ENCODE measurements at places on chromosomes 12 and 14. TPM values are rescaled to one million over a fixed set of nuclear protein-coding genes. Genes with fewer than 3 reads are reported as not detected.

GRCh38 chr14:74203639-74204038, 35.6 kb upstream of the VSX2 start:
- H3K4me1 ChIP-seq, result no peaks in the 10 kb centered on the region
- H3K36me3 ChIP-seq, result peaks cover 3% of the 10 kb centered on the region
- DNase-seq, result no peak

- H3K27ac ChIP-seq, result no peak overlapping the region
- no peak overlapping the region for H3K4me3 ChIP-seq
- H3K36me3 ChIP-seq, result no peaks in the 10 kb centered on the region
- H3K4me1 ChIP-seq, result no peaks in the 10 kb centered on the region
- no peak for DNase-seq
- no peaks in the 10 kb centered on the region for H3K27me3 ChIP-seq
Measured at GRCh38 chr12:101001669-101002068, 207.1 kb downstream of the ANO4 start.

DNA sequence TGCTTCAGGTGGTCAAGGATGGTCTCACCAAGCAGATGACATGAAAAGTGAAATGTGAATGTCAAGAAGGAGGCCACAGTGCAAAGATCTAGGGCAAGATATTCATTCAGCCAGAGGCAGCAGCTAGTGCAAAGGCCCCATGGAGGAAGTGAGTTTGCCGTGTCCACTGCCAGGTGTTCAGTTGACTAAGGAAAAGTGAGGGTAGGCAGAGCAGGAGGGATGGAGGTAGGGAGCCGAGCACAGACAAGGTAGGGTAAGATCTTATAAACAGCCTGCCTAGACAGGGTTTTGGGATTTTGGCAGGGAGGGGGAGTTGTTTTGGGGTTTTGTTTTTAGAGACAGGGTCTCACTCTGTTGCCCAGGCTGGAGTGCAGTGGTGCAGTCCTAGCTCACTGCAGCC, 11.9 kb downstream of the PPP2R5C start:
- H3K27ac ChIP-seq, result no peak overlapping the region
- no peak for DNase-seq
- no peak overlapping the region for H3K4me3 ChIP-seq
- no peaks in the 10 kb centered on the region for H3K4me1 ChIP-seq
- H3K36me3 ChIP-seq, result no peaks in the 10 kb centered on the region

DNA sequence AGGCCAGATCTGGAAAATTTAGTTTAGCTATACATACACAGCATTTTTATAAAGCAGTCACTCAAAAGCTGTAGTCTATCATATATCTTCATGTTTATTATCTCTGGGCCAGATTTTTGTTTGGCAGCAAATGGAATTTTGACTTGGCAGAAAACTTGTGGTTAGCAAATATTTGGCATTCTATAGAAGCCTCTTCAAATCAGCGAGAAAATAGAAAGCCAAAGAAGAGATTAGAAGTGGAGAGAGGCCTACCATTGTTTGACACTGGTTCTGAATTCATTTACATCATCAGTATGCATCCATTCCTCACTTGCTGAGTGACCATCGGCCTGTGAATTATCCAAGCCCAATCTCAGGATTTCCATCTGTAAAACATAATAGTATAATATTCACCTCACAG, 1077.6 kb downstream of the GALC start:
- no peaks in the 10 kb centered on the region for H3K36me3 ChIP-seq
- H3K4me1 ChIP-seq, result no peaks in the 10 kb centered on the region
- H3K27me3 ChIP-seq, result no peaks in the 10 kb centered on the region
- H3K4me3 ChIP-seq, result no peak overlapping the region

GRCh38 chr12:65192963-65193516, 23.7 kb downstream of the LEMD3 start:
- no peak overlapping the region for H3K27ac ChIP-seq
- H3K27me3 ChIP-seq, result no peaks in the 10 kb centered on the region
- no peak for DNase-seq

- no peaks in the 10 kb centered on the region for H3K27me3 ChIP-seq
- H3K4me1 ChIP-seq, result no peaks in the 10 kb centered on the region
- DNase-seq, result no peak
- no peak overlapping the region for H3K4me3 ChIP-seq
- H3K27ac ChIP-seq, result no peak overlapping the region
Measured at GRCh38 chr14:69963966-69964365, 84.8 kb downstream of the SMOC1 start.

PTPRR gene
- total RNA-seq, result not detected

PLEKHH1 gene
- 1.1 TPM for total RNA-seq

SMOC1 gene
- total RNA-seq, result 25.7 TPM

Data from osteoblast (primary cell).